Transverse colon (tissue), 4 donors: ENCODE measurements at places on chromosomes 1 and 21. TPM values are rescaled to one million over a fixed set of nuclear protein-coding genes. Genes with fewer than 3 reads are reported as not detected.

FALEC gene
- not detected for total RNA-seq

FRRS1 gene
- 3.0 TPM for total RNA-seq

TFAP2E gene
- total RNA-seq, result not detected

S100A2 gene
- 2.2 TPM for total RNA-seq

LCE6A gene
- total RNA-seq, result not detected

CELA3B gene
- not detected for total RNA-seq

ETV3L gene
- total RNA-seq, result not detected

LCE1B gene
- total RNA-seq, result not detected

DNA sequence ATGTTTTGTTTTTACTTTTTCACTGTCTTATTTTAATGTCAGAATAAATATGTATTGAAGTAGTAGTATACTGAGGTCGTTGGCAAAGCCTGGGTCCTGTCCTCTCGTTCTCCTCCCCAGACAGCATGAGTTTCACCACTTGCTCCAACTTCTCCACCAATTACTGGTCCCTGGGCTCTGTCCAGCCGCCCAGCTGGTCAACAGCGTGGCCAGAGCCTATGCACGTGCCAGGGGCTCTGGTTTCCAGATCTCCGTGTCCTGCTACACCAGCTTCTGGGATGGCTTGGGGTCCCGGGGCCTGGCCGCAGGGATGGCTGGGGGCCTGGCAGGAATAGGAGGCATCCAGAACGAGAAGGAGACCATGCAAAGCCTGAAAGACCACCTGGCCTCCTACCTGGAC lies 19.3 kb downstream of the PTPN14 start:
- no peaks in the 10 kb centered on the region for H3K36me3 ChIP-seq
- H3K4me1 ChIP-seq, result no peaks in the 10 kb centered on the region
- H3K4me3 ChIP-seq, result no peak overlapping the region
- no peak overlapping the region for H3K27ac ChIP-seq
- H3K27me3 ChIP-seq, result no peaks in the 10 kb centered on the region

DNA sequence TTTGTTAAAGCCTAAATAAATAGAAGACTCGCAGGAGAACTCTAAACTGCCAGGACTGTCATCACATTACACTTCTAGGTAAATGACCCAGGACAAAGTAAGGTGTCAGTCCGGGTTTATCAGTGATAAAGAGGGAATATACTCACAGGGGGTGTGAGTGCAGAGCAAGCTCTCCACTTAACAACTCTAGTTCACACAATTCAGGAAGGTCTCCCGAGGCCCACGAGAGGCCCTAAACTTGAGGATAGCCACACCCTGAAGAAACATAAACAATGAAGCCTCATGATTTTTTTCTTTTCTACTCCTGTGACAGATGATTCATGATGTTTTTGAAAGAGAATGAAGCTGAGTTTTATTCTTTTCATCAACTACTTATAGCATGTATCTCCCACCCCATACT lies 65.6 kb upstream of the EXO1 start:
- H3K36me3 ChIP-seq, result no peaks in the 10 kb centered on the region
- H3K27me3 ChIP-seq, result no peaks in the 10 kb centered on the region
- DNase-seq, result no peak
- no peaks in the 10 kb centered on the region for H3K4me1 ChIP-seq
- no peak overlapping the region for H3K4me3 ChIP-seq

DNA sequence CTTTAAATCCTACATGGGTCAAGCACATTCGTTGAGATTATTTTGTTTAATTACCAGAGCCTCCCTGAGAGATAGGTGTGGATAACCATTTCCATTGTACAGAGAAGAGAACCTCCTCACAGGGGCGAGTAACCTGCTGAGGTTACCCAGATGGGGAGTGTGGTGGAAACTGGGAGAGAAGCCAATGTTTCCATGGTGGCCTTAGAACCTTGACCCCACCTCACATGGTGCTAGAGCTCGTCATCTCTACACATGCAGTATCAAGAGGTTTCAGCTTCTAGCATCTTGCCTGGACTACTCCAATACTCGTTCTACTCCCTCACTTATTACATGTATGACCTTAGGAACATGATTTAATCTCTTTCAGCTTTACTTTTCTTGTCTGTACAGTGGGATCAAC lies 4.8 kb downstream of the REG4 start:
- H3K4me1 ChIP-seq, result no peaks in the 10 kb centered on the region
- DNase-seq, result no peak
- no peaks in the 10 kb centered on the region for H3K36me3 ChIP-seq

DNA sequence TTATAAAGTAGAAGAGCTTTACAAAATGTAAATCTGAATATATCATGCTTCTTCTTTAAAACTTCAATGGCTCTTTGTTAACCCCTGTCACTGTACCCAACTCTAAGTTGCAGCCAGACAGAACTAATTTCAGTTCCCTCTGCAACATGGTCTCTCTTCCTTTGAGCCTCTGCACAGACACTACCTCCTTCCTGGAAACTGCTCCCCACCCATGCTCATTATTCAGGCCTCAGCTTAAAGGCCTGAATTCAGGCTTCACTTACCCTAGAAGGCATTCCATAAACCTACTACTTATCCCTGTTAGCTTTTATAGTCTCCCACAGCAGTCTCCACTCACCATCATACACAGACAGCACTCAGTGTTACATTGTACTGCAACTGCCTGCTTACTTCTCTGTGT lies 2.6 kb upstream of the EEIG2 start:
- H3K27me3 ChIP-seq, result no peaks in the 10 kb centered on the region
- H3K27ac ChIP-seq, result no peak overlapping the region
- peaks cover 23% of the 10 kb centered on the region for H3K4me1 ChIP-seq
- no peak overlapping the region for H3K4me3 ChIP-seq

- no peak overlapping the region for H3K4me3 ChIP-seq
- peaks cover 1% of the 10 kb centered on the region for H3K27me3 ChIP-seq
- H3K27ac ChIP-seq, result no peak overlapping the region
- no peaks in the 10 kb centered on the region for H3K4me1 ChIP-seq
- no peak for DNase-seq
- H3K36me3 ChIP-seq, result no peaks in the 10 kb centered on the region
These were observed 146.2 kb downstream of the ZSCAN20 start for GRCh38 chr1:33618636-33619035.

DNA sequence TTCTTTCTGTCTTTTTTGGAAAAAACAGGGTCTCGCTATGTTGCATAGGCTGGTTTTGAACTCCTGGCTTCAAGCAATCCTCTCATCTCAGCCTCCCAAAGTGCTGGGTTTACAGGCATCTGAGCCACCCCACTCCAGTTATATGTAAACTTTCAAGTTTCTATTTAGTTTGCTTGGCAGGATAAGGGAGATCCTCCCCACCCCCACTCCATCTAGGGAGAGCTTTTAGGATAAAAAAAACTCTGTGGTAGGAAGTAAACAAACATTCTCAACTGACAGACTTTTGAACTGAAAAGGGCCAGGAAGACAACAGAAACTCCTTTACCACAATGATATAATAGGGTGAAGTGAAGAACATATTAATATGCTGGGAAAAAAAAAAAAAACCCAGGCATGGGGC lies 41.0 kb upstream of the ZNF326 start:
- H3K36me3 ChIP-seq, result no peaks in the 10 kb centered on the region
- H3K4me1 ChIP-seq, result peaks cover 5% of the 10 kb centered on the region
- H3K27ac ChIP-seq, result no peak overlapping the region
- DNase-seq, result no peak

GRCh38 chr21:45639206-45640000 lies 4.1 kb upstream of the PCBP3 start:
- DNase-seq, result no peak
- H3K27ac ChIP-seq, result no peak overlapping the region
- no peaks in the 10 kb centered on the region for H3K36me3 ChIP-seq
- peaks cover 5% of the 10 kb centered on the region for H3K27me3 ChIP-seq

- no peak overlapping the region for H3K27ac ChIP-seq
- H3K27me3 ChIP-seq, result no peaks in the 10 kb centered on the region
- H3K4me1 ChIP-seq, result no peaks in the 10 kb centered on the region
These were observed 288.9 kb downstream of the LRRIQ3 start for GRCh38 chr1:73909043-73909562.

DNA sequence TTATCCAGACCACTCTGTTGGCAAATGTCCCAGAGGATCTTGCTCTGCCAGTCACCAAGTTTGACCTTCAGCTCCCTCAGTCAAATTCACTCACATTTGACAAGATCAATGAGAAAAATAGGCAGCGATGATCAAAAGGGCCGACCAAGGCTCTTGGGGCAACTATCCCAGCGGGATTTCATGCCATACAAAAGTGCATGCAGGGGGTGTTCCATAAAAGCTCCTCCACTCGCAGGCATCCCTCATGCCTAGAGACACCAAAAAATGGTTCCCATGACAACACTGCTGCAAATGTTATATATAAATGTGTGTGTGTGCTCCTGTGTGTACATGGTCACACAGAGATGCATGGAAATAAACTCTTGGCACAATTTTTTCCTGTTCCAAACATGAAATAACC lies 16.2 kb upstream of the EIF4G3 start:
- no peaks in the 10 kb centered on the region for H3K27me3 ChIP-seq
- H3K4me1 ChIP-seq, result peaks cover 11% of the 10 kb centered on the region
- no peak overlapping the region for H3K4me3 ChIP-seq
- H3K36me3 ChIP-seq, result no peaks in the 10 kb centered on the region
- no peak for DNase-seq

DNA sequence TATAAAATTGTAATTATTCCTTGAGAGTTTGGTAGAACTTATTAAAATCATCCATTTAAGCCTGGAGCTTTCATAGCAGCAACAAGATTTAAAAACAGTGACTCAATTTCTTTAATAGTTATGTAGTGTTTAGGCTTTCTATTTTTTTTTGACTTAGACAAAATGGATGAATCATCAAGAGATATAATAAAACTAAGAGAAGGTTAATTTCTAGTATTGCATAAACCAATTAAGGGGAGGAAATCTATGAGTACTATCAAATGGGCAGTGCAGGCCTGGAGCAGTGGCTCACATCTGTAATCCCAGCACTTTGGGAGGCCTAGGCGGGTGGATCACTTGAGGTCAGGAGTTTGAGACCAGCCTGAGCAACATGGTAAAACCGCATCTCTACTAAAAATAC lies 416.3 kb upstream of the USP24 start:
- no peak for DNase-seq
- no peaks in the 10 kb centered on the region for H3K4me1 ChIP-seq
- no peak overlapping the region for H3K4me3 ChIP-seq
- no peaks in the 10 kb centered on the region for H3K36me3 ChIP-seq
- no peaks in the 10 kb centered on the region for H3K27me3 ChIP-seq
- H3K27ac ChIP-seq, result no peak overlapping the region

- DNase-seq, result peak; percentile 38
- no peaks in the 10 kb centered on the region for H3K36me3 ChIP-seq
- H3K27me3 ChIP-seq, result no peaks in the 10 kb centered on the region
- peaks cover 6% of the 10 kb centered on the region for H3K4me1 ChIP-seq
These were observed 157.6 kb upstream of the IVNS1ABP start for GRCh38 chr1:185474440-185475149.

- DNase-seq, result peak; percentile 68
- H3K4me1 ChIP-seq, result no peaks in the 10 kb centered on the region
- no peaks in the 10 kb centered on the region for H3K36me3 ChIP-seq
- H3K4me3 ChIP-seq, result no peak overlapping the region
- peaks cover 35% of the 10 kb centered on the region for H3K27me3 ChIP-seq
These were observed 38.4 kb downstream of the TAS1R2 start for GRCh38 chr1:18820791-18821641.

- no peak overlapping the region for H3K4me3 ChIP-seq
- H3K27me3 ChIP-seq, result no peaks in the 10 kb centered on the region
- H3K27ac ChIP-seq, result no peak overlapping the region
- H3K36me3 ChIP-seq, result no peaks in the 10 kb centered on the region
- no peak for DNase-seq
- no peaks in the 10 kb centered on the region for H3K4me1 ChIP-seq
These were observed 37.4 kb upstream of the C1orf198 start for GRCh38 chr1:230905733-230906132.

DNA sequence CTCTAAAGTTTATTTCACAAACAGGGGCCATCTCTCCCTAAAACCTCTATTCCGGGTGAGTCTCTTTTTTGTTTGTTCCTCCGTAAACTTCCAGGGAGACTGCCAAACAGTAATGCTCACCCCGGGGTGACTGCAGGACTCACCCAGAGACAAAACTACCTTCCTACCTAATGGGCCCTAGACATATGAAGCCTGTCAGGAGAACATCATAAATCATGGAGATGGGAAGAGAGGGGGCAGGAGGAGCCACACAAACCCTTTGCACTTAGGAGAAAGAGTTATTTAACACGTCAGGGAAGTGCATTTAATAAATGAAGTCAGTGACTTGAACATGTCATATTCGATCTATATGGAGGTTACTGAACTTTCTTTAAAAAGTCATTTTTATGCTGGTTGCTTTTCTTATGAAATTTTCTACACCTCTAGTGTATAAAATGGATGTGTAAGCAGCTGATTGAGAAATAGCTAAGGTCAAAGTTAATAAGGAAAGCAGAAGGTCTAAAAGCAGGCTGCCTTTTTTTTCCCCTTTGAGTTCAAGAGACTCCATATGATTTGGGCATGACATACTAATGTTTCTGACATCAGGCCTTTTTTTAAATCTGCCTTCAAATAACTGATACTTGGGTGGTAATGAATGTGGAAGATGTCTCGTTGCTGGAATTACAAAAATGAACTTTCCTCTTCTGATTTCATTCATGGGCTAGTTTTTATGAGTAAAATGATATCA lies 286.9 kb upstream of the USP25 start:
- H3K4me3 ChIP-seq, result no peak overlapping the region
- H3K36me3 ChIP-seq, result no peaks in the 10 kb centered on the region
- H3K27me3 ChIP-seq, result no peaks in the 10 kb centered on the region

DNA sequence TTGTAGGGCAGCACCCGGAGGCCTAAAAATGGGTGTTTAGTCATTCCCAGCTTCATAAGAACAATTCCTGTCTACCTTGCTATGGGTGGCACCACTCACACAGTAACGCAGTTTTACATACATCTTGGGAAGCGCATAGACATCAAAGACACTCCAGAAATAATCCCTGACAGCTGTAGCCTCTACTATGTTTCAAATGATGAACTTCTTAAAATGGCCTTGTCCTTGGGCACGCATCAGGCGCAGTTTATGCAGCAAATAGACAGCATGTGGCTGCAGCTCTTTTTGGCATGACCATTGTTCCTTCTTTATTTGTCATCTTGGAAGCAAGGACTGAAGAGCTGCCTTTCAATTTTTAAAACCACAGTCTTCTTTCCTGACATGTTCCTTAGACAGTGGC lies 77.6 kb upstream of the CACYBP start:
- DNase-seq, result no peak
- no peaks in the 10 kb centered on the region for H3K36me3 ChIP-seq
- H3K27ac ChIP-seq, result no peak overlapping the region
- H3K4me3 ChIP-seq, result no peak overlapping the region
- no peaks in the 10 kb centered on the region for H3K27me3 ChIP-seq

GRCh38 chr1:99891997-99892396 lies 41.8 kb downstream of the AGL start:
- H3K4me1 ChIP-seq, result no peaks in the 10 kb centered on the region
- peaks cover 23% of the 10 kb centered on the region for H3K36me3 ChIP-seq
- no peak overlapping the region for H3K4me3 ChIP-seq
- no peak for DNase-seq
- no peaks in the 10 kb centered on the region for H3K27me3 ChIP-seq
- H3K27ac ChIP-seq, result no peak overlapping the region
